ENCODE measurements at places on chromosomes 5 and 9.

GRCh38 chr5:55406292-55406691 lies 98.5 kb downstream of the MTREX start:
- DNase-seq = peak; percentile 4

DNA sequence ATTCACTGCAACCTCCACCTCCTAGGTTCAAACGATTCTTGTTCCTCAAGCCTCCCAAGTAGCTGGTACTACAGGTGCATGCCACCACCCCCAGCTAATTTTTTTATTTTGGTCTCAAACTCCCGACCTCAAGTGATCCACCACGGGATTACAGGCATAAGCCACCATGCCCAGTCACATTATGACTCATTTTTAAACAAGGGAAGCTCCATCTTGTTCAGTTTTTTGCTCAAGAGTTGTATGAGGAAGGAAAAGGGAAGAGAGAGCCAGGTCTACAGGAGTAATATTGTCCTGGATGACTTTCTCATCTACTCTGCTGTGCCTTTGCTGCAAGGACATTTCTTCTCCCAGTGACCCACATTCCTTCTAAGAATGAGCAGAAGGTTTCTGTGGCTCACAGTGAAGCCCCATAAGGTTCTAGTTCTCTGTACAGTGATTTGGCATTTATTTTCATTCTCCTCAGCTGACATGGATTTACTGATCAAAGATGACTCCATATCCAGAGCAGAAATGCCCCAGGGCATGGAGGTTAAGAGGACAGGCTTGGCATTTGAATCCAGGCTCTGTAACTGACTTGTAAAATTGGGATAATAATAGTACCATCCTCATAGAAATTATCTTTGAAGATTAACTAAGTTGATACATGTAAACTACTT lies 153.5 kb downstream of the CDH6 start:
- no peak for DNase-seq

GRCh38 chr5:33837301-33837700 lies 54.5 kb downstream of the ADAMTS12 start:
- no peak for DNase-seq

GRCh38 chr5:154483654-154484392 lies 5.8 kb upstream of the HAND1 start:
- DNase-seq = no peak

DNA sequence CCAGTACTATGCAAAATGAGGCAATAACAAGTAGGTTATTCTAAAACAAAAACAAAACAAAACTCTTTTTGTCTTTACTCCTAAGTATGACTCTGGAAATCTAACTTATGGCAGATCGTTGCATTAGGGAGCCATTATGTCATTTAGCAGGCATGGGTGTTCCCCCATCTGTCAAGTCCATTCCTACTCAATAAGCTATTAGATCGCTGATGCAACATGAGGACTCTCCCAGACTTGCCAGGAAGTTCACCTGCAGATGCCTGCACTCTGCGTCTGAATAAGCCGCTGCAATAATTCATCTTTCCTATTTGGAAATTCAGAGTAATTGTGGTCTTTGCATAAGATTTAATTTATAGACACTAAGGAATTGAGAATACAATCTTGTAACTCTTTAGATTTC lies 585.0 kb downstream of the KIF4B start:
- DNase-seq = no peak

DNA sequence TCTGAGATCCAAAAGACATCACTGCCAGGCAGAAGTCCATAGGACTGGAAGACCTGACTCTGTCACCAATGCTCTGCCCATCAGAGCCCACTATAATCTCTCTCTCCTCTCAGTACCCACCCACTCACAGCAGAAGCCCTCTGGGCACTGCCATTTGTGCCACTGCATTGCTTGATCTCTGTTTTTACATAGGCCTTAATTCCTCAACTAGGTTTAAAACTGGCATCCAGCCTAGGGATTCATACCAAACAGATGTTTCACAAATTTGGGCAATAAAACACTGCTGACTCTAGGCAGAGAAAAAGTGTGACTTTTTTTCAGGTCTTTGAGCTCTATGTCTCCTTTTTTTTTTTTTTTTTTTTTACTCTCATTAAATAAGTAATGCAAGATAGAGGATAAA lies 91.1 kb upstream of the RANBP3L start:
- no peak for DNase-seq

DNA sequence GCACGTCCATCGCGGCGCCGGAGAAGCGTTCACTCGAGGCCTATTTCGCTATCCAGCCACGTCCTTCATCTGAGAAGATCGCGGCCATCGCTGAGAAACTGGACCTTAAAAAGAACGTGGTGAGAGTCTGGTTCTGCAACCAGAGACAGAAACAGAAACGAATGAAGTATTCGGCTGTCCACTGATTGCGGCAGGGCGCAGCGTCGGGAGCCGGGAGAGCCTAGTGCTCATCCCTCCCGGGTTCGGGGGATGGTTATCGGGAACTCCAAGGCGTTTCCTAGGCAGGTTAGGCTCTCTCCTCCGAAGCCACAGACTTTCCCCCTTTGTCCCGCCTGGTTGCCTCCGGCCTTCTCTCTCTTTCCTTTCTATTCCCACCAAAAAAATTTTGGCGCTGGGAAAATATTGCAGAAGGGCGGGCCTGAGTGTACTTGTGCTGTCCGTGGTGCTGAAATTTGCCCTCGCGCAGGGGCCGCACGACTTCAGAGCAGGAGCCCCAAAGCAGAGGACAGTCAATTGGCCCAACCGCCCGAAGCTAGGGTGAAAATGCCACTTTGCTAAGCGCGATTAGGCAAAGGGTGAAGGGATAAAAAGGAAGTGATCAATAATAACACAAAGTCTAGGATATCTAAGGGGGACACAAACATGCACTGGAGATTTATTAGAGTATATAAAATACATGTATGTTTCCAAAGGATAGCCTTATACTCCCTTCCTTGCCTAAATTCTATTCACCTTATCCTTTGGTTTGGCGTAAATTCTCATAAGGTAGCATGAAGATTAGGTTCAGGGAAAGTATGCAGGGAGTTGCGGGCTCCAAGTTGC lies 1.8 kb downstream of the POU4F3 start:
- no peak for DNase-seq

GRCh38 chr5:142366007-142366406 lies 41.2 kb upstream of the SPRY4 start:
- no peak for DNase-seq

GRCh38 chr5:157920828-157921170 lies 61.9 kb upstream of the CLINT1 start:
- DNase-seq = no peak

DNA sequence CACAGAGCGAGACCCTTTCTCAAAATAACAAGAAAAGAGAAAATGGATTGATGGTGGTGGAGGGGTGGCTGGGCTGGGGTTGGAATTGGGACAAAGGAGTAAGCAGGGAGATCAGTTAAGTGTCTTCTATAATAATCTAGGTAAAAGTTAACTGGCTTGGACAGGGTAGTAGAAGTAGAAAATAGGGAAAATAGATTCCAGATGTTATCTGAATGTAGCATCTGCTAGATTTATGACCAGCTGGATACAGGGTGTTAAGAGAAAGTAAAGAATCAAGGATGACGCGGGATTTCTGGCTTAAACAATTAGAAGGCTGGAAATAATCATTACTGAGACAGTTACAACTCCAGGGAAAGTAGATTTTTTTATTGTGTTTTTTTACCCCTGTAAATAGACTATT lies 13.0 kb downstream of the PPP6C start:
- DNase-seq = no peak

DNA sequence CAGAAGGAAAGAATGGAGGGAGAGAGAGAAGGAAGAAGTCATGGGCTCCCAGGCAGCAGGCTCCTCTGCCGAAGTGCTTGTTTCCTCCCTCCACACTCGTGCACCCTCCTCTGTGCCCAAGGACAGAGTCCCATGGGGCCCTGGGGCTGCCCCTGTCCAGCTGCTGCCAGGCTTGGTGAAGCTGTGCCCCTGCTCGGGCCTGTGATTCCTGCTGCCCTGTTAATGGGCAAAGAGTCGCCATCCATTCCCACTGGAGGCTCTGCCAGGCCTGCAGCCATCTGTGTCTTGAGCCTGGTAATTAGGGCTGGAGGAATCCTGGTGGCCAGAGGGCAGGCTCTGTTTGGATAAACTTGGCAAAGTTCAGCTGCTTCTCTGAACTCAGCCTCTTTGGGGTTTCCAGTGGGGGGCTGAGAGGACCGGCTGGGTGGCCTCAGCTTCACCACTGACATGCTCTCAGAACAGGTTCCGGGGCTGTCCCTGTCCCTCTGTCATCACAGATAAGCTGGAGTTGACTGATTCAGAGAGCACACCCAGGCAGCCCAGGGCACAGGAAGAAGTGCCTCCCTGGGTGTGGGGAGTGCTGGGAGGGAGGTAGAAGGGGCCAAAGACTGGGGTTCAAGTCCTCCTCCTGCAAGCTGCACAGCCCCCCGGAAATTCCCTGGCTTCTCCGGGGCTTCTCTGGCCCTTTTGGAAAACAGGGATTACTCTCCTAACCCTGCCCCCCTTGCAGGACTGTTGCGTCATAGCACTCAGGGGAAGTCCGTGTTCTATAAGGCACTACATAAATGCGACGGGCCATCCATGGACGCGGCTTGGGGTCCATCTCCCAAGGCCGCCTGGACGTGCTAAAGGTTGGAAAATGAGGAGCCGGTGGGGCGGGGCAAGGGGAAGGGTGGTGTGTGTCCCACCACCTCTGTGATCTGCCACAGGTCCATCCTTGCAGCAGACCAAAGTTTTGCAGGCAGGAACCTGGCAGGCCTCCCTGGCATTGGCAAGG lies 154.8 kb downstream of the PAX5 start:
- DNase-seq = no peak

- no peak for DNase-seq
Measured at GRCh38 chr5:158354958-158355357, 496.0 kb upstream of the CLINT1 start.

DNA sequence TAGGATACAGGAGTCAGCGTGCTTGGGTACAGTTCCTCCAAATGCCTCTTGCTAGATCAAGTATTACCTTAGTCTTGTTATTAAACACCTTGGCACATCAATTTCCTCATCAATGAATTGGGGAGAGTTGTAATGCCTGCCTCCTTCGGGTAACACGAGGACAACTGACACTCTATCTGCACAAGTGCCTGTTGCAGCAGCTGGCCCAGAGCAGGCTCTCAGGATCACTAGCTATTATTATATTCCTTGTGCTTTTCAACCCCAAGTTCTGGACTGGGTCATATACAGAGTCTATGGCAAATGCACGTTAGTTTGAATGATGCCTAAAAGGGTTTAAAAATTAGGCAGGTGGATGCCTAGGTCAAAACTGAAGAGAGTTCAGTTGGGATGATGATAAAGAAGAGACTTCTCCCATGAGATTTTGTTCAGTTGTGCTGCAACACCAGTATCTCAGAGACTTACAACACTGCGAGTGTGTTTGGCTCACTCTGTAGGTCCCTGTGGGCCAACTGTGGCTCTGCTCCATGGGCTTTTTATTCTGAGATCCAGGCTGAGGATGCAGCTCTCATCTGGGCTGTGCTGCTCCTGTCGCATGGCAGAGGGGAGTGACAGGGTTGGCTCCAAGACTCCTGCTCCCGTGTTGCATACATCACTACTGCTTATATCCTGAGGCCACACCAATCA lies 41.1 kb upstream of the TEX48 start:
- DNase-seq = no peak

DNA sequence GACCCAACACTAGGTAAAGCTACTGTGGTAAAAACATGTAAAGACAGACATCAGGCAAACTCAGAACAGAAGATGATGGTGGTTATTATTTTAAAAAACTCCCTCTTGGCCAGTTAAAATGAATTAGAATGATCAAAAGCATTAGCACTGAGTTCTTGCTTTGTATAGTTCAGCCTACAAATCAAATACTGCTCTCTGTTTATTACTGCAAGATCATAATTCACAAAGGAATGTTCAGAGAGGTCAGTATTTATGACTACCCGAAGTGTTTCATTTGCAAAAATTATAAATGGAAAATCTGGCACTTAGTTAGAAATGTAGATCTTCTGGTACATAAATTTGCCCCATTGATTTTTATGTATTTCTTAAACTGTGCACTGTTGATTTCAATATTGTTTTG lies 140.3 kb upstream of the PPP2R2B start:
- DNase-seq = no peak

DNA sequence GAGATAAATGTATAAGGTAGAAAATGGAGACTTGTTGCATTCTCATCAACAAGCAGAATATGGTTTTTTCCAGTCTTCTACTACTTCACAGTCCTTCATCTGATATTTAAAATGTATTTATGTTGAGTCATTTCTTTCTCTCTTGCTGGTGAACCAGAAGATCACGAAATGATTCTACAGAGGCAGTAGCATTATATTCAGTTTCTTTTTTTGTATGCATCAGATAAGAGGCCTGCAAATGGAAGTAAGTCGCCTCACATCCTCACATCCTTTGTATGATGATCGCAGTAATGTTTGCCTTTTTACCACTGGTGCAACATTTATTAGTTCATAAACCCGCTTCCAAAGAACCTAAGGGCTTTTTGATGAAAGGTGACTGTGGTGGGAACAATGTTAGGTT lies 22.1 kb upstream of the IL13 start:
- DNase-seq = no peak

DNA sequence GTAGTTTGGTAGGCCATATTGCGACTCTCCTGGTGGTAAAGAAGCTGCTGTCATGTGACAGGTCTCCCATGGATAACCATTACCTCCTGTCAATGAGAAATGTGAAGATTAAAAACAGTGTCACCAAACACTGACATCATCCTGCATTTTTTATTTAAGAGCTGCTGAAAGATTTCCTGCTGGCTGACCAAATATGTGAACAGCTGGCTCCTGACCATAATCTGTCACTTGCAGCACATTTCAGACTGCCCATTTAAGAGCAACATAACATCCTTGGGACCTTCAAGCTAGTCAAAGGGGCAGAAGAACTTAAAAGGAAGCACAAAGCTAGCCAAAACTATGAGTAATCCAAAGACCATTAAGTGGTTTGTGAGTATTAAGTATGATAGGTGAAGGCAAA lies 288.0 kb downstream of the IZUMO3 start:
- no peak for DNase-seq
